Airway epithelial cell (primary cell): ENCODE measurements at places on chromosomes 1 and 21. TPM values are rescaled to one million over a fixed set of nuclear protein-coding genes. Genes with fewer than 3 reads are reported as not detected.

The CSF3R gene
- not detected in 2 replicates for total RNA-seq

The TAS1R3 gene
- 0.05 and 0.07 TPM in 2 replicates for total RNA-seq

The S100A16 gene
- 1,881 and 1,940 TPM in 2 replicates for total RNA-seq

The PLCH2 gene
- total RNA-seq = 79.0 and 100 TPM in 2 replicates

The FCRL2 gene
- not detected in 2 replicates for total RNA-seq

The RGS18 gene
- not detected in 2 replicates for total RNA-seq

The APOBEC4 gene
- not detected in 2 replicates for total RNA-seq

The VWA5B1 gene
- not detected in 2 replicates for total RNA-seq

The BCL2L15 gene
- total RNA-seq = 0.42 TPM in 1 of 2 replicates, not detected in the other

The OLFML3 gene
- total RNA-seq = 0.65 and 1.3 TPM in 2 replicates

The GFI1 gene
- total RNA-seq = not detected in 2 replicates

The OR2T27 gene
- not detected in 2 replicates for total RNA-seq

The LAPTM5 gene
- total RNA-seq = 0.37 and 1.1 TPM in 2 replicates

The KLHDC9 gene
- 3.3 and 6.5 TPM in 2 replicates for total RNA-seq

The KRTAP10-1 gene
- not detected in 2 replicates for total RNA-seq

The ANGPTL1 gene
- total RNA-seq = not detected in 2 replicates

The SLAMF8 gene
- not detected in 2 replicates for total RNA-seq

The OR2T35 gene
- total RNA-seq = not detected in 2 replicates

The SHE gene
- total RNA-seq = not detected in 2 replicates

The VANGL1 gene
- total RNA-seq = 11.8 and 21.7 TPM in 2 replicates

The SPRR2A gene
- total RNA-seq = 8.3 and 8.4 TPM in 2 replicates
